ENCODE measurements at places on chromosomes 5 and 9.

DNA sequence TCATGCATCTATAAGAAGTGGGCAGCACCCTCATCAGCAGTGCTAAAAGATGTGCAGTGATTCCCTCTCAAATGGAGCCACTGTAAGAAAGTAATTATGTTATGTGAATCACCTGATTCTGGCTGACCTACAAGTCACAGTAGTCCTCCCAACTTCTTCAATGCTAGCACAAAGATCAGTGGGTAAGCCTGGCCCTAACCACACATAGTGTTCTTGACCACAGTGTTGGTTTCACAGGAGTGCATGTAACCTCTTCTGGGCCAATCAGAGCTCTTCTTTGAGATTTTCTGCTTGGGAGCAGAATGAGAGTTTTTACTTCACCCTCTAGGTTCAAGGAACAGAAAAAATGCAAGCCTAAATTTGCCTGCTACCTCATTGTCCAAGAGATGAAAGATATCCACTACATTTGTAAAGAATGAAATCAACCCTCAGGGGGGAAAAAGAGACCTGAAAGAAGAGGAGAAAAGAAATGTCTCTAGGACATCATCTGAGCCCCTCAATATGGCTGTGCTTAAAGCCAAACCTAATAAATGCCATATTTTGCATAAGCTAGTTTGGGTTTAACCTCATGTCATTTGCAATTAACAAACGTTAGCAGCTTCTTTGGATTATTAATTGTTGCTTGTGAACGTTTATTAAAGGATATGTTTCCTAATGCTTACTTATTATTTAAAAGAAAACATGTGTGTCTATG, 65.3 kb upstream of the ADRB2 start:
- H3K36me3 ChIP-seq, result no peaks in the 10 kb centered on the region
- no peaks in the 10 kb centered on the region for H3K27me3 ChIP-seq
- peaks cover 5% of the 10 kb centered on the region for H3K4me1 ChIP-seq
- no peak for DNase-seq
- H3K27ac ChIP-seq, result no peak overlapping the region

DNA sequence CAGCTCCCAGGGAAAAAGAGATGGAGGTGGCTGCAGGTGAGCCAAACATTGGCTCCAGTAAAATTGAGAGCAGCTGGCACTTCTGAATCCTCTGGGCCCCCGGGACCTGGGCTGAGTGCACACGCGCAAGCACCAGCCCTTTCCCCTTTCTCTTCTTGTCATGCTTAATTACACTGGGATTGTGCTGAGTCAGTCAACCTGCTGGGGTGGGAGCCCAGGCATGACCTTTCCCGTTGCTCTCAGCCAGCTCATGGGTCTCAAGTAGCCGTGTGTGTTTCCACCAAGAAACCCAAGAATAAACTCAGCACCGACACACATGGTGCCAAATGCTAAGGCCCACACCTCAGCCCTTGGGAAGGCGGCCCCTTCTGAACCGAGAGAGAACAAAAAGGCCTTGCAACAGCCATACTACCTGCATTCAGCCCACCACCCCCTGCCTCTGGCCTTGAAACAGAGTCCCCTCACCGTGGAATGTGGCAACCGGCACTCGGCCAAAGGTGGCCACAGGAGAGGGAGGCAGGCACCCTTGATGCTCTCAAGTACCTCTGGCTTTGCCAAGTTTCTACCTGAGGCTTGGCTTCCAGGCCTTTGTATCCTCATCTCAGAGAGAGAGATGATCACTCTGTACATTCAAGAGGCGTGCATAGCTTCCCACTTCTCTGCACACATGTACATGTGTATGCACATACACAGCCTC, 28.1 kb downstream of the SLIT3 start:
- H3K27me3 ChIP-seq, result no peaks in the 10 kb centered on the region
- DNase-seq, result no peak
- H3K36me3 ChIP-seq, result no peaks in the 10 kb centered on the region
- H3K27ac ChIP-seq, result no peak overlapping the region
- no peak overlapping the region for H3K4me3 ChIP-seq
- peaks cover 9% of the 10 kb centered on the region for H3K4me1 ChIP-seq

GRCh38 chr9:91720751-91721705, 229.0 kb downstream of the ROR2 start:
- DNase-seq, result no peak
- H3K27me3 ChIP-seq, result no peaks in the 10 kb centered on the region
- peaks cover 26% of the 10 kb centered on the region for H3K36me3 ChIP-seq
- H3K27ac ChIP-seq, result no peak overlapping the region
- no peak overlapping the region for H3K4me3 ChIP-seq

GRCh38 chr9:84679571-84679970, 10.0 kb downstream of the NTRK2 start:
- no peaks in the 10 kb centered on the region for H3K36me3 ChIP-seq
- H3K27me3 ChIP-seq, result no peaks in the 10 kb centered on the region
- no peaks in the 10 kb centered on the region for H3K4me1 ChIP-seq
- no peak overlapping the region for H3K27ac ChIP-seq
- no peak for DNase-seq

DNA sequence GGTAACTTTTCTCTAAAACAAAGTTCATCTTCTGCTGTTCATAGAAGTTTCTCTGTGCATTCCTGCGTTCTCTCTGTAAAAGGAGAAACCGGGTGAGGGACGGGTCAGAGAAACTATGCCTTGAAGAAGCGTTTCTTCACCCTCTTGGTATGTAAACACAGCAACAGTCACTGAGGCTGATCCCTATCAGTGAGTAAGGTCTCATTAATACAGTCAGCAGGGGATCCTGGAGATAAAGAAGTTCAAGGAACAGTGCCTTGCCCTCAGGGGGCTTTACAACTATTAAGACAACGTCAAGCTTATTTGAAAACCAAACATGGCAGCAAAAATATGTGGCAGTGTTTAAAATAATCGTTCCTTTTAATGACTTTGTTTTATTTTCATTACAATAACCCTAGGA, 202.9 kb upstream of the IL12B start:
- no peaks in the 10 kb centered on the region for H3K27me3 ChIP-seq
- H3K36me3 ChIP-seq, result no peaks in the 10 kb centered on the region
- H3K4me1 ChIP-seq, result no peaks in the 10 kb centered on the region

- no peaks in the 10 kb centered on the region for H3K36me3 ChIP-seq
- no peak overlapping the region for H3K4me3 ChIP-seq
- H3K4me1 ChIP-seq, result no peaks in the 10 kb centered on the region
- H3K27ac ChIP-seq, result no peak overlapping the region
- DNase-seq, result no peak
Observed at GRCh38 chr5:170523142-170523551, 19.3 kb downstream of the KCNIP1 start.

DNA sequence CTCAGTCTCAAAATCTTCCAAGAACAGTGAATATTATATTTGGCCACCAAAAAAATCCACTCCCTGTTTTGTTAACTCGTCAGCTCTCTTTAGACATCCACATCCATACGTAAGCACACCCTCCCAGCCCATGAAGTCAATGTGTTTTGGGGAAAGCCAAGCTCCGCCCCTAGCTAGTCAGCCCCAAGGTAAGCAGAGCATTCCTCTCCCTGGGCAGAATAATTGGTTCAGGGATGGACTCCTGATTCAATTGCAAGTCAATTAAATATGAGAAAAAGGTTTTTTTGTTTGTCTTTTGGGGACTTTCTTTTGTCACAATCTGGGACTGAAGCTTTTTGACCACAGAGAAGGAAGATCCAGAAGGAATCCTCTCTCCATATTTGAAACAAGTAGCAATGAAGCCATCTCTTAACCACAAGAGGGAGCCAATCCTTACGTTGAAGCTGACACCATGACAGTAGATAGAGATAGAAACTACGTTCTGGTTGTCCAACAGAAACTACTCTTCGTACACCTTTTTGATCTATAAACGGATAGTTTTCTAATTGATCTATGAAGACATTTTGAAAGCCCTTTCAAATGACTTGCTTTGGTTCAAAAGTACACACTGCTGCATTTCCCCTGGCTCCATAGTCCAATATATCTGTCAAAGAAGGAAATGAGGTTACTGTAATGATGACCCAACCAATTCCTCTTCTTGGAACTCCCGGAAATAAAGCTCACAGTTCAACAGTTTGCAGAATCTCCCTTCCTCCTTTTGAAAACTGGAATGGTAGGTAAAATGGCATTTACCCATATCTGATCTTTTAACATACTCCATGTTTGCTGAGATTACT, 166.4 kb downstream of the TLE1 start:
- H3K27ac ChIP-seq, result no peak overlapping the region
- H3K4me1 ChIP-seq, result no peaks in the 10 kb centered on the region
- peaks cover 57% of the 10 kb centered on the region for H3K27me3 ChIP-seq
- no peaks in the 10 kb centered on the region for H3K36me3 ChIP-seq
